ENCODE measurements at places on chromosomes 6 and 20.

DNA sequence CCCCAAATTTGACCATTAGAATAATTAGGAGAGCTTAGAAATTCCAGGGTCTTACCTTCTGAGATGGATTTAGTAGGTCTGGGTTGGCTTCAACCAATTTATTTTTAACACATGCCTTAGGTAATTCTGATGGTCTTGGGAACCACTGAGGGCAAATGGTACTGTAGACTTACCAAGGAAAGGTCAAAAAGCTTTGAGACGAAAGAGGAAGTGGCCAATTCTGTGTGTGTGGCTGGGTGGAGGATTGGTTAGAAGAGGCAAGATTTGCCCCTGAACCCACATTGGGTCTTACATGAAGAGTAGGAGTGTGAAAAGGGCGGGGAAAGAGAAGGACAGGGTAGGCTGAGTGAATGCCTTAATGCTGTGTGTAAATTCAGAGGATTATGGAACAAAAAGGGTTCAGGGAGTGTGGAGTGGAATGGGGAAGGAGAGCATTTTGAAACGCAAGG, 2.7 kb downstream of the ITCH start:
- DNase-seq, result no peak

DNA sequence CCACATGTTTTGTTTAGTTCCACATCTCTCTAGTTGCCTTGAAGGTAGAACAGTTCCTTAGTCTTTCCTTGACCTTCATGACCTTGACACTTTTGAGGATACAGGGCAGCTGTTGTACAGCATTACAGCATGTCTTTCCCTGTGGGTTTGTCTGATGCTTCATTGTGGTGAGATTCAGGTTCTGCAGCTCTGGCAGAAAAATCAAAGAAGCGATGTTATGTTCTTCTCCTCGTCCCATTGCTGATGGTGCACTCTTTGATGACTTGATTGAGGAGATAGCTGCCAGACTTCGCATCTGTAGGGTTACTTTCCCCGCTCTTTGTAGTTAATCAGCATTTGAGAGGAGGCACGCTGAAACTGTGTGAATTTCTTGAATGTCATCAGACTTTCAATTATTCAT, 12.0 kb downstream of the CEBPB start:
- no peak for DNase-seq

- DNase-seq, result no peak
Measured at GRCh38 chr20:2814076-2814475, 711 bp upstream of the C20orf141 start.

DNA sequence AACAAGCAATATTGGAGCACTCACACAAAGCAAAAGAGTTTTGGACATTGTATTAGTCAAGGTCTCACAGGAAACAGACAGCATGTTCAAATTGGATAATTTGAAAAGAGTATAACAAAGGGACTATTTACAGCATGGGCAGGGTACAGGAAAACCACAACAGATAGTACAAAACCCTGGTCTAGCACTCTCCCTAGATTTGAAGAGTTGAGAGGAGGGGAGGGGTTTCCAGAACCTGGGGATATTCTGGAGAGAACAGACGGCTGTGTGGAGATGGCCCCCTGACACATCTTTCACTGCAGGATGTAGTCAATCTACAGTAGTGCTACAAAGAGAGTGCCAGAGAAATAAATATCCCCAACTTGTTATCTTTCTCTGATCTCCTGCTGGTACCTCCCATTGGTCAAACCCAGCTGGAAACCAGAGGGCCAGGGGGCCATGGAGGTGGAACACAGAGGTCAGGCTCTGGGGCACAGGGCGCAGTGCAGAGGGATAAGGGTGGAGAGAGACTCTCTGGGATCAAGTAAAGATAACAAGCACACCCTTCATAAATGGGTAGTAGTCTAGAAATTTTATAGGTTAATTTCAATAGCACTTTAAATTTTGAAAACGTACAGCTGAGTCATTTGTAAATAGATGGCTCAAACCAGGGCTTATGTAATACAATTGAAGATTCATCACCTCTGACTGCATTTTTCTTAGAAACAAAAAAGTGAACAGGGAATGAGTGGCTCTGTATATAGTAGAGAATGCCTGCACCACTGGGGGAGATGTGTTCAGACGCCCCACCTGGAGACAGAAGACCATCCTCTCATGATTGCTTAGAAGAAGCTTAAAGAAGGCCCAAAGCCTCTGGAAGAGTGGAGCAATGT, 25.7 kb downstream of the RCAN2 start:
- no peak for DNase-seq

- DNase-seq, result no peak
Measured at GRCh38 chr20:34023937-34024722, 30.4 kb downstream of the RALY start.

DNA sequence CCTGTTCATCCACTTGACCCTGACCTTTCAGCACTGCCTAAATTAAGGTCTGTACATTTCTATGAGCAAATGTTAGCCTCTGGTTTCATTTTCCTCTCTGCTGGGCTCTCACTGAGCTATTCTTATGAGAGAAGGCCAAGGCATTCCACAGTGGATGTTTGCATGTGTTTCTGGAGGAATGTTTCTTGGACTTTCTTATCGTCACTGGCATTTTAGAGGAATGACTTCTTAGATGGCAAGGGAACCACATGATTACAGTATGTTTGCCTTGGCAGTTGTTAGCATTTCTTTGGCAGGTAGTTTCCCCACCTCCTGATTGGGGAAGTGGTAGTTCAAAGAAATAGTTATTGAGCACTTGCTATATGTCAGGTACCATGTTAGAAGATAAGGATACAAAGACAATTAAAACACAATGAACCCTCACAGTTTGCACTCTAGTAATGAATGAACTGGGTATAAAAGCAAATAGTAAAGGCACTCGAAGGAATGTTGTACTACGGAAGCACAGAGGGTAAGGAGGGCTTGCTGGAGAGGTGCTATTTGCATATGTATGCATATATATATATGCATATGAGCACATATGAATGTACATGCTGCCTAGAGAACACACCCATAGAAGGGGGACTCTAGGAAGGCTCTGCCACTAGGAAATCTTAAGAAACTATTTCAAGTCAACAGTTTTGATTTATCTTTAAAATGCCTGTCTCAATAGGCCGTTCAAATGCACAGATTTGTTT, 307.4 kb downstream of the EYA4 start:
- no peak for DNase-seq

- DNase-seq, result no peak
Measured at GRCh38 chr6:124470803-124471202, 491.4 kb upstream of the RNF217 start.

DNA sequence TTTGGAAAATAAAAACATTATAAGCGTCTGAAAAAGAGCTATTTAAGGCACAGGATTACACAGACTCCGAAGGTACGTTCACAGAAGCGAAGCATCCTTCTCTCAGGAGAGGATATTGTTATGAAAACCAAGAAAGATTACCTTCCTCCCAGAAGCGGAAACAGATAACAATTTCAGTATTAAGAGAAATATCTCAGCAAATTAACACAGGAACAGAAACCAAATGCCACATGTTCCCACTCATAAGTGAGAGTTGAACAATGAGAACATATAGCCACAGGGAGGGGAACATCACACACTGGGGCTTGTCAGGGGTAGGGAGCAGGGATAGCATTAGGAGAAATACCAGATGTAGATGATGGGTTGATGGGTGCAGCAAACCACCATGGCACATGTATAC, 109.7 kb downstream of the CDK19 start:
- no peak for DNase-seq

- no peak for DNase-seq
Measured at GRCh38 chr20:25310921-25311728, 63.2 kb downstream of the PYGB start.

DNA sequence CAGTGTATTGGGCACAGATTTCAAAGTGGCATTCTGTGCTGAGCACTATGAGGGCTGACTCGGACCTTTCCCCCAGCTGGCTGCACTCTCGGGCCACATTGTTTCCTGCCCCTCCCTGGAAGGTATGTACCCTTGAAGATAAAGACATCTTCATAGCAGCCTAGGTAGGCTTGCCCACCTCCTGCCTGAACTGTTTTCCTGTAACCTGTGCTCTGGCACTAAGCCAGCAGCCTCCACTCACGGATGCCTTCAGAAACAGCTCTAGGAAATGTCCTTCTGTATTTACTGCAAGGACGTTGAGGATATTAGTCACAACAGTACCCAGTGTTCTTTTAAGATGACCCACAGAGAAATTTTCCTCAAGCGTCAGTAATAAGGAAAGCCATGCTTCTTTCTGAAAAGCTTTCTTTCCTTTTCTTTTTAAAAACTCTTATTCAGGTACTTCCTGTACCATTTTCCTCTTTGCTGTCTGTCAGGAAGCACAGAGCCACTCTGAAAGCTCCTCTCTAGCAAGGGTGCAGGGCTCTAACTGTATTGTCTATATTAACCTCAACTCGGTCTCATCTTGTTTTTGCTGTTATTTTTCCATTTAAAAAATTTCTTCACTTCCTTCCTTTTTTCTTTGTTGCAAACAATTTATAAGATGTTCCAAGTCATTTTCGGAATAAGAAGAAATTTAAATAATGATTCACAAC, 43.5 kb downstream of the TTI1 start:
- no peak for DNase-seq

DNA sequence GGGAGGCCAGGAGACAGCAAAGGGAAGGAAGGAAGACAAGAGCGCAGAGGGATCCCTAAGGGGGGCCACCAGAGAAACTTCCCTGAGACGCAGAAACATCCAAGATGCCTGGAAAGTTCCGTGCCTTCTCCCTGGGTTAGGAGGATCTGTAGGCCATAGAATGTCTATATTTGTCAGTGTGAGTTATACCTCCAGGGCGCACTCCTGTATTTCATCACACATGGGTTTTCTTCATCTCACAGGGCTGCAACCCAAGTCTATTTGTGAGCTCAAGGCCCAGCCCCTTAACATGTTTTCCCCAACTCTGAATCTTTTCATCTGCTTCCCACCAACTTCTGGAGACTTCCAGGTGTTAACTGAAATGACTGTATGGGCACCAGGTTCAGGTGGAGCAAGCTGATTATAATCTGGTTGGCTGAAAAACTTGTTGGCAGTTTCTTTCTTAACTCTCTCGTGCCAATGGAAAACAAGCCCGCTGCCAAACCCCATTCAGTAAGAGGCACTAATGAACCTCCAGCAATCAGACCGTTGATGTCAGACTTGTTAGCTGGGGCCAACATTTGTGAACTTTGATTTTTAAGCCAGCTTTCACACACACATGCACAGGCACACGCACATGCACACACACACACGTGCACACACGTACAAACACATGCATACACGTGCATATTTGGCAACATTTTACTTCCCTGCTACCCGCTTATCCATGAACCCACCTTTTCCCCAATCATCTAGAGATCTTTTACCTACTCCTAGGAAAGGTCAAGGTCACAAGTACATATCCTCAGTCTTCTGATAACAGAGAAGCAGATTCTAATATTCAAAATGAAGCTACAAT, 247.5 kb upstream of the GMDS start:
- DNase-seq, result no peak

- DNase-seq, result no peak
Measured at GRCh38 chr6:76166874-76167273, 94.4 kb upstream of the IMPG1 start.

- DNase-seq, result no peak
Measured at GRCh38 chr20:43492101-43492500, 15.4 kb upstream of the L3MBTL1 start.

GRCh38 chr6:67391955-67392354, 1243.1 kb upstream of the ADGRB3 start:
- no peak for DNase-seq

DNA sequence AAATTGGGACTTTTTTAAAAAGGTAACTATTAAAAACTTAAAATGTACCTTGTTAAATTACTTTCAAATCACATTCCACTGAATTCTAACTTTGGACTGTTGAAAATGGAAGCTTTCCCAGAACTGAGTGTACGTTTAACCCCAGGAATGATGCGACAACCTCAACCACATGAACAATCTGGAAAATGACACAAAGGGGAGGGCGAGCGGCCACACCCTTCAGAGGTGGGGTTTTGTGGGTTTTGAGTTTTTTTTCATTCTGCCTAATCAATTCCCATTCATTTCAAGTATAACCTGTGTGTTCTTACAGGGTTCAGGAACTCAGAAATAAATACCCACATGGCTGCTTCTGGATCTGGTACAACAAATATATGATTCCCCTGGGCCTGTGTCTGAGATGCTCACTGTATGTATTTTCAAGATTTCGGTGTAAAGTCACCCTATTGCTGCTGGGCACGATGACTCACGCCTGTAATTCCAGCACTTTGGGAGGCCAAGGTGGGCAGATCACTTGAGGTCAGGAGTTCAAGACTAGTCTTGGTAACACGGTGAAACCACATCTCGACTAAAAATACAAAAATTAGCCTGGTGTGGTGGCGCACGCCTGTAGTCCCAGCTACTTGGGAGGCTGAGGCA, 21.6 kb downstream of the CNKSR3 start:
- DNase-seq, result no peak

- DNase-seq, result no peak
Measured at GRCh38 chr20:43821795-43822194, 92.9 kb upstream of the TOX2 start.

DNA sequence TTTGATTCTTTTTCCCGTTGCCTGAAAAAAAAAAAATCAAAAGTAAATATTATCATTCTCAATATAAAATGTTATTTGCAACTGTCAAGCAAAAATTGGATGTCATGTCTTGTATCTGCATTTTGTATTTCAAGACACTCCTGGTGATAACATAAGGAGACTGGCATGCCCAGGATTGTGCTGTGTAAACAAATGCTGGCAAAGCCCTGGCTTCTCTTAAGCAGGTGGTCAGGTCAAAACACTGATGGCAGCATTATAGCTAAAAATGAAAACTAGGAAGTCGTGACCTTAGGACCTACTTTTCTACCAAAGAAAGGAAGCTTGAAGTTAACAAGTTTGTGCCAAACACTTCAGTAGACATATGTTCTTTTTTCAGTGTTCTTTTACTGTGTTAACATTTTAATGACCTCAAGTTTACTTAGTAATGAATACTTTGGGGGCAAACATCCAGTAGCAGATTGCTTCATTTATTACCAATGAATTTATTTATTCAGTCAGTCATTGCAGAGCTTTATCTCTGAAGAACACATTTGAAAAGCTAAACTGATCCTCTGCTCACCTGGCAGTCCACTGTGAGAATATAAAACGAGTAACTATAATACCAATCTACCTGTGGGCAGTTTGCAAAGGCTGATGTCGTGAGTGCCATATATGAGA, 243.1 kb upstream of the FLRT3 start:
- DNase-seq, result peak; percentile 19

GRCh38 chr6:52331793-52332457, 30.0 kb upstream of the PAQR8 start:
- no peak for DNase-seq

GRCh38 chr6:33874136-33874760, 70.4 kb upstream of the MLN start:
- peak; percentile 56 for DNase-seq

DNA sequence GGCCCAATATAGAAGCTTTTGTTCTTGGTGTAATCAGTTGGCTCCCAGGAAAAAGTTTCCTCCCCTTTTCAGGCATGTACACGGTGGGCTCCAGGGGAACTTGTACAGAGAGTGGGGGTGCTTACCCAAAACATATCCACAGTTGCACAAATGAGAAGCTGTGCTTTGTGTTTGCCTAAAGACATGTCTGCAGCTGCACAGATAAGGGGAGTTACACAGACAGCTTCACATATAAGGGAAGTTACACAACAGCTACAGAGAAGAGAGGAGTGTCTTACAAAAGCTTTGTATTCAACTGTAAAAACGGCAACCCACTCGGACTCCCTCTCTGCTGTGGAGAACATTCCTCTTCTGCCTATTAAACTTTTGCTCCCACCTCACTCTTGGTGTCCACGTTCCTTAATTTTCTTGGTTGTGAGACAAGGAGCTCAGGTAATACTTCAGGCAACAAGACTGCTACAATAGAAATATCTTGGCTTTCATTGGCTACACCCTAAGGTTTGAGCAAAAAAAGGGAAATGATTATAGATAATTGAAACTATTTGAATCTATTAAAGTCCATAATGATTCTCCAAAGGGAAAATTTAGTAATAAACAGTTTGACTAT, 7.4 kb upstream of the PNRC1 start:
- no peak for DNase-seq
